ENCODE measurements at places on chromosomes 1 and 21.

DNA sequence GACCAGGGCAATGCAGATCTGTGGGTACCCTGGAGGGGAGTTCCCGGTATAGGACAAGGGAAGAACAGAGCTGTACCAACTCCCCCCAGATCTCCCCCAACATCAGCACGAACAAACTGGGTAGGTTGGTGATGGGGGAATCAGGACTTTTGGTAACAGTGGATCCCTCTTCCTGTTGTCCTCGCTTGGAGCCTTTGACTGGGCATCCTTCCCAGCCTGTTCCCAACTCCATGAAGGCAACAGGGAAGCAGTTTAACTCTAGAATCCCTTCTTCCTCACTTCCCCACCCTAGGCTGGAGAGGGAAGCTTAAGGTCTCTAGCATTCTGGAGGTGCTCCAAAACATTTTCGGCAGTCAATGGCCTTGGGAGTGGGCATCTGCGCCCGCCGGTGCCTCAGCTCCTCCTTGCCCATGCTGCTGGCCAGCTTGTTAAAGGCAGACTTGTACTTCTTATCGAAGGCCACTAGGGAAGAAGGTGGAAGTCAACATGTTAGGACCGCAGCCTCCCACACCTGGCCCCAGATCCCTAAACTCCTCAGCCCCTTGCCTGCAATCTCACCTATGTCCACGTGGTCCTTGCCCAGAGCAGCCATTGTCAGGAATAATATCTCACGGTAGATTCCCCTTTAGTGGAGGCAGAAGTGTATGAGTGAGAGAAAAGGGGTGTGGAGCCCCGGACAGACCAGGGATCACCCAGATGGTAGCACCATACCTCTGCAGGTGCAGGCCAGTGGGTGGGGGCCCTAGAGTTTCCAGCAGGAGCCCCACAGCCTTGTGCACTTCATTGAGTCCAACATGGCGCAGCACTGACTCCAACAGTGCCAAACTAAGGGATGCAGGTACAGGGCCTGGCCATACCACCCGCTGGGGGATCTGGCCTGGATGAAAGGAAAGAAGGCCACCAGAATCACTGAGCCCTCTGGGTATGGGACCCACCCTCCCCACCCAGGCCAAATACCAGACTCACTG lies 7.5 kb upstream of the GATAD2B start:
- no peak for DNase-seq

DNA sequence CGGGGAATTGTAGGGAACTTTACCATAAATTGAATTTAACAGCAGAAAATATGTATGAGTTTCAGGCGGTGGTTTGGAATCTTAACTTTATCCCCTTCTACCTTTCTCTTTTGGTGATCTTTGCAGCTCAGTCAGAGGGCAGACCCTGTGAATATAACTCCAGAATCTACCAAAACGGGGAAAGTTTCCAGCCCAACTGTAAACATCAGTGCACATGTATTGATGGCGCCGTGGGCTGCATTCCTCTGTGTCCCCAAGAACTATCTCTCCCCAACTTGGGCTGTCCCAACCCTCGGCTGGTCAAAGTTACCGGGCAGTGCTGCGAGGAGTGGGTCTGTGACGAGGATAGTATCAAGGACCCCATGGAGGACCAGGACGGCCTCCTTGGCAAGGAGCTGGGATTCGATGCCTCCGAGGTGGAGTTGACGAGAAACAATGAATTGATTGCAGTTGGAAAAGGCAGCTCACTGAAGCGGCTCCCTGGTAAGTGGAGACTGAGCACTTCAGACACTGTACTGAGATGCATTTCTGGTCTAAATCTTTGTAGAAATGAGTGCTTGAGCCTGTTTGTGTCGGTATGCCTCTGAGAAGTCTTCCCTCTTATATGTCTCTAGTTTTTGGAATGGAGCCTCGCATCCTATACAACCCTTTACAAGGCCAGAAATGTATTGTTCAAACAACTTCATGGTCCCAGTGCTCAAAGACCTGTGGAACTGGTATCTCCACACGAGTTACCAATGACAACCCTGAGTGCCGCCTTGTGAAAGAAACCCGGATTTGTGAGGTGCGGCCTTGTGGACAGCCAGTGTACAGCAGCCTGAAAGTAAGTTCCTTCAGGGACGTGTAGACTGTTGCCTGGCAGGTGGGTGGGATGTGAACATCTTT lies 1.5 kb downstream of the CCN1 start:
- no peak for DNase-seq

GRCh38 chr1:16155537-16156410 lies at the start of gene EPHA2:
TSS of gene EPHA2 (minus strand) at chr1:16156069. CDS start at chr1:16155932, 137 bp downstream.
- DNase-seq, result peak; percentile 33

GRCh38 chr1:103025858-103026409 lies 82.4 kb downstream of the COL11A1 start:
- no peak for DNase-seq

DNA sequence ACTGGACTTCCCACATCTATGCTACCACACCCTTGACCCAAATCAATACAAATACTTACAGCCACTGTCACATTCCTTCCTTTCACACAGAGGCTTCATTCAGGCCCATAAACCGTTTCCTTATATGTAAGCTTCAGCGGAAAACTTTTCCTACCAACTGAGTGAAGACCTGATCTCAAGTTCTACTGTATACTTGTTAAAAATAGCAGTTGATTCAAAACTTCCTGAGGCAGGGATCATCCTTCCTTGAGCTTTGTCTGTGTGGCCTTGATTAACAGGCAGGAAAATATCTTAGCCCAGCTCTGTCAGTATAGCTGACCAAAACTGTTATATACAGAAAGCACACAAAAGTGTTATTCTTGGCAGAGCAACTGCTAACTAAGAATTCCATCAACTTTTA lies 42.7 kb downstream of the DENND2C start:
- DNase-seq, result no peak

GRCh38 chr1:218674280-218674773 lies 329.2 kb downstream of the TGFB2 start:
- DNase-seq, result no peak

Measured in CD4-positive, alpha-beta T cell treated with Interleukin-6 for 4 hours (primary cell).